ENCODE measurements at places on chromosomes 12 and 14.
A peak's percentile ranks its signal among the peaks of the same experiment; 100 is the strongest.

GRCh38 chr12:22658214-22658613, 33.2 kb downstream of the ETNK1 start:
- DNase-seq = no peak

DNA sequence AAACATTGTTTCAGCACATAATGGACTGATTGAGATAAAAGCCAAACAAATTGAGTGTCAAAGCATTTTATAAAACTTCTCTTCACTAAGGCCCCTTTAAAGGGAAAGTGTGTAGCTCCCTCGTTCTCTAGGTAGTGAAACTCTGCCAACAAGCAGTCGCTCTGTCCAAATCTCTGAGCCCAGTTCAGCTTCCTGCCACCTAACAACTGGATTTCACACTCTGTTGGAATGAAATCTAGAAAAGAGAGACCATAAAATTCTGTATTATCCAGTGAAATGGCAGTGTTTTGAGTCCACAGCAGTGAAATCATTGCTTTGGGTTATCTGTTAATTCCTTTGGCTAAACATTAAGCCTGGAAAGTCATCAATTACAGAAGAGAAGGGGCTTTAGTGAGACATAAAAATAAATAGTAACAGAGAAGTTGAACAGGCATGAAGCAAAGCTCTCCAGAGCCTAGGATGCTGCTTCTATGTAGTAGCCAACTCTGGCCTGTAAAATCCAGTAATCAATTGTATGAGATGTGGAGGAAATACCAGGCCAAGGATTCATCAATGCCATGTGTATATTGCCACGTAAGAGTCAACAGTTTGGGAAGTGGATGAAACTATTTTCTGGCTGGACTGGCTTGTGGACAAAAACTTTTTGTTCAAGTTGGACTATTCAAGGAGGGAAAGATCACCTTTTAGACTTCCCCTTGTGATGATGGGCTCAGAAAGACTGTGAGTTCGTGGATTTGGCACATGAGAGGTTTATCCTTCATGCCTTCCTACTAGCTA, 122.5 kb downstream of the WIF1 start:
- no peak for DNase-seq

- DNase-seq = no peak
These were observed 45.6 kb downstream of the EFCAB11 start for GRCh38 chr14:89908712-89909450.

DNA sequence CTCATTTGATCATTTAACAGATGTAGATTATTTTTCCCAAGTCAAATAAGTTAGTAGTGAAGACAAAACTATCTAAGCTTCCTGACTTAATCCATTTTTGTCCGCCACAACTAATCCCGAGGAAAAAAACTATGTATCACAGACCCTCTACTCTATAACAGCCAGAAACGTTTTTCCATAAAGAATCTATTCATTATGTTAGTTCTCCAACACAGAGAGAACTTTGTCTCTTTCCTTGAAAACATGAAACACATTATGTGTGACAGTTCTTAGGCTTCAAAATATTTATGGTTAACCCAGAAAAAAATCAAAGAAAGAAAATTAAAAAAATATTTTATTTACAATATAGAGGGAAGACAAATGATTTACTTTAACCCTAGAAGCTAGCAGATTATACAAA, 100.1 kb downstream of the PLEKHG7 start:
- no peak for DNase-seq

GRCh38 chr12:59268295-59268809, 327.5 kb upstream of the SLC16A7 start:
- DNase-seq = no peak

DNA sequence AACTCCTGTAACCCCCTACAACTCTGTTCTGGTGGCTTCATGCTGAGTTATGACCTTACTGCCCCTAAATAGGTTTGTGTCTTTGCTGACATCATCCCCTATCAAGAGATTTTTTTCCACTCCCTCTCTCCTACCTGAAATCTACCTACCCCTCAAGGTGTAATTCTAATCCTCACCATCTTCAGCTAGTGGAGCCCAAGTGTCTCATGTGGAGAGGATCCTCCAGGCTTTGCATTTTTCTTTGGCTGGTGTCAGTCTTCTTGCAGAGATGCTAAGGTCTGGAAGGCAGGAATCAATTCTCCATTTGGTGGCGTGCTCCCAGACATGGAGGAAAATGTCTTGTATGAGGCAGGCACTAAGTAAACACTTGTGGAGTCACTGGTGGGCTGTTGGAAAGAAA, 74.8 kb upstream of the PRMT8 start:
- no peak for DNase-seq

- no peak for DNase-seq
These were observed 337 bp downstream of the ZC2HC1C start for GRCh38 chr14:75069811-75070145.

- DNase-seq = no peak
These were observed 74.7 kb downstream of the TMTC1 start for GRCh38 chr12:29709054-29709453.

- DNase-seq = no peak
These were observed 259.2 kb upstream of the NOVA1 start for GRCh38 chr14:26856876-26857518.

- no peak for DNase-seq
These were observed 7.2 kb downstream of the MGP start for GRCh38 chr12:14878488-14878887.

DNA sequence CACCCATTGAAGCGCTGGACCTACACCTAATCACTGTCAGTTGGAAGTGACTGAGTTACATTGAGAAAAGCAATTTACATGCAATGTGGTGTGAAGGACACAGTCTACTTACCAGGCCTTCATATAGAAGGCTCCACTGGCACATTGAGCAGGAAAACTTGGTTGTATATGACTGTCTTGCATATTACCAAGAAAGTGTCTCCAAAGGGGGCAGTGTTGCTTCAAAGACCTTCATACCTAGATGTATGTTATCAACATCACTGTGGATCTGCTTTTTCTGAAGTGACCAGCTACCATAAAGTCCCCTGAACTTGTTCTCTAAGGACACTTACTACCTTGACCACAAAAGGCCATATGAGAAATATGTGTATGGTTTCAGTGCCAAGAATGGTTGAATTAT, 64.1 kb downstream of the NELL2 start:
- no peak for DNase-seq

DNA sequence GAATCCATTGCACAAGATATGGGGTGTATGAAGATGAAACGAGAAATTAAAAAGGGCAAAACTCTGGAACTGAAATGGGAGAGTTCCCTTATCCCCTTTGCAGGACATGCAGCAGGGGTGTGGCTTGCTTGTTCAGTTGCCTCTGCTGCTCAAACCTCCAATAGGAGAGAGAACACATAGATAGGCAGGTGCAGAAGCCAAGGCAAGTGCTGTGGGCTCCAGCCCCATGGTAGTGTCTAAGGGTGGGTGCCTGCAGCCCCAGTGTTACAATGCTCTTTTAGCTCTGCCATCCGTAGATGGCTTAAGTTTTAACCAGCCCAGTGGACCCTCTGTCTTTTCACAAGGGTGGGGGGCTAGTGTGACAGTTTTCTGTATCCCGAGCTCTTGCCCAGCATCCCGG, 69.7 kb downstream of the CMAS start:
- peak; percentile 30 for DNase-seq

DNA sequence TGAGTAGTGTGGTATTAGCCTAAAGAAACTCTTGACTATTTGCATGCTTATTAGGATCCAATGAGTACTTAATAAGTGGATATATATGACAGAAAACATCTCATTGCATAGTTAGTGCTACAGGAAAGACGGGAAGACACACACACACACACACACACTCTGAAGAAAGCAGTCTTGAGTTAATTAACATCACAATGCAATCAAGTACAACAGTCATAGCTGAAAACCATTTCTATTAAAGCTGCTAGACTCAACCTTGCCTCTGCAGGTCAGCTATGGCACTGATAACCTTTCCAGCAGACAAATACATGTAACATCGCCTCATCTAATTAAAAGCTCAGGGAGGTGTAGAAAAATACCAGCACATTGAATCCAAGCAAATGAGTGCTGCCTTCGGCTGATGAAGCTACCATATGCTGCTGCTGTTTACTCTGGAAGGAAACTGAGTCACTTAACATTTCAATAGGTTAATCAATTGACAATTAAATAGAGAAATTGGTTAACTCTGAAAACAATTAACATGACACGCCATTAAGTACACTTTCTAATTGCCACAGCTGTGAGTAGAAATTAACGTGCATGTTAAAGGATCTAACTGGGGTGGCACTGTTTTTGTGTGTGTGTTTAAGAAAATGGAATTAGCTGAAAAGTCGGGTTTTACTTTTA, 93.2 kb upstream of the OTX2 start:
- no peak for DNase-seq

DNA sequence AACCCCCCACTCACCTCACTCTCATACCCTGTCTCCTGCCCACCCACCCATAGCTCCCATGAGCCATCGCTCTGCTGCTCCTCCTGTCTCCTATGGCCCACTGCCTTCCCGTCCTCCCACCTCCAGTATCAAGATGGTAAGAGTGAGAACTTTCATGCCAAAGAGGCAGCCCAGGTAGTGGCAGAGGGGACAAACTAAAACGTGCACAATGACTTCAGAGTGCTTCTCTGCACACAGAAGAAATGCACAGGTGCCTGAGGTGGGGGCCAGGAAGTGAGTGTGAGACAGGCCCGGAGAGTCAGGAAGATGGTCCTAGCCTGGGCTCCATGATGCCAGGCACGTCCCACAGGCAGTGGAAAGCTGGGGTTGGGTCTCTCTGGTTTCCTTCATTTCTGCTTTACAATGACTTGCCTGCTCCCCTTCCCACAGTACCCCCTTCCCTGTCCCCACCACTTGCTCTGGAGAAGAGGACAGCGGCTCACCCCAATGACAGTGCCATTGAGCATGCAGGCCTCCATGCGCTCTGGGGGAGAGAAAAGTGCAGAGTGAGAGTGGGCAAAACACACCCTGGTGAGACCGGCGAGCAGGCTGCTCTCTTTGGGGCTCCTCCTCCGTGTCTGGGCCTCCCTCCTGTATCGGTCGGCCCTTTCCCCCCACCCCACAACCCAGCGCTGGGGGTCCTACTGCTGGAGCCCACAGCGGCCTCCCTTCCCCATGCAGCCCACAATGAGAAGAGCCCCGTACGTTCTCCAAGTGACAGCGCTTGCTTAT, 22.8 kb upstream of the ANO2 start:
- peak; percentile 26 for DNase-seq

GRCh38 chr12:53217051-53217930, 10.2 kb upstream of the ITGB7 start:
- peak; percentile 88 for DNase-seq

DNA sequence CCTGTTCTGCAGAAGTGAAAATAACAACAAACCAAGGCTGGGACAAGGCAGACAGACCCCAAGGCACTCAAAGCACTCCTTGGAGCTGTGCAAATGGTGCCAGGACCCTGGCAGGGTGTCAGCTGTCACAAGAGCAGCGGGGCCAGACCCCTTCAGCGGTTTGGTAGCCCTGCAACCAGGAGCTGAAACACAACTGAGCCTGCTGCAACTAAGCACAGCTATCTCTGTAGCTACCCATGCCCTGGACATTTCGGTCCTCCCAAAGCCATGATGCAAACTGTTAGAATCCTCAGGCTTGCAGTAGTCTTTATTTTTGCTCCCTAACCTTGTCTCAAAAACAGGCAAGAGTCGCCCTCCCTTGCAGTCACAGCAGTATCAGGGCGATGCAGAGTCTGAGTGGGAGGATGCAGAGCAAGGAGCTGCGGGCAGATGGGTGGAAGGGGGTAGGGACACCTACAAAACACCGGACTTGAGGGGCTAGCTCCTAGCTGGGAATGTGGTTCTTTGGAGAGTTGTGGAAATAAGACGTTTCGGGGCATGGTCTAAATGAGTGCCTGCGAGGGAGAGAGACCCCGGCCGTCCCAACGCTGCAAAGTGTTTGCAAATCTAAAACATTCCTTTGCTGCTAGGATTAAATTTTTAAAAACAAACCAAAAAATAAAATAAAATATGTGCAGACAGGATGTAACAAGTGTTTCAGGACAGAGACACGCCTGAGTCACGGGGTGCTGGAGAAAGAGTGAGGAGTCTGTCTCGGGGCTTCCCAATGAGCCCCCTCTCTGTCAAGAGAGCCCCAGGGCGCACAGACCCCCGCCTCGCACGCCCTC, 1.0 kb downstream of the NUAK1 start:
- no peak for DNase-seq

- peak; percentile 34 for DNase-seq
These were observed 1.3 kb downstream of the ARID4A start for GRCh38 chr14:58299401-58300330.

DNA sequence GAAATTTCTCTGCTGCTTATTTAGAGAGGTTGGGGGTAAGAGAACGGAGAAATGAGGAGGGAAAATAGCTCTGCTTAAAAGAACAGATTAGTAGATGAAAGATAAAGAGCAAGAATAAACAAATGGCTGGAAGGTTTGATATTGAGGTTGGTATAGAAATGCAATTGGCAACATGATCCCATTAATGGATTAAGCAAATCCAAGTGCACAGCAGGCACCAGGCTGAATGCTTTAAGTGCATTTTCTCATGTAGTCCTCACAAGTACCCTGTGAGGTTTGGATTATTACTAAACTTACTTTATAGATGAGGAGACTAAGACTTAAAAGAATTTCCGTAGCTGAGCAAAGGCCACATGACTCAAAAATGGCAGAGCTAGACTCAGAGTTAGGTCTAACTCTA, 76.9 kb upstream of the ATF1 start:
- DNase-seq = no peak

DNA sequence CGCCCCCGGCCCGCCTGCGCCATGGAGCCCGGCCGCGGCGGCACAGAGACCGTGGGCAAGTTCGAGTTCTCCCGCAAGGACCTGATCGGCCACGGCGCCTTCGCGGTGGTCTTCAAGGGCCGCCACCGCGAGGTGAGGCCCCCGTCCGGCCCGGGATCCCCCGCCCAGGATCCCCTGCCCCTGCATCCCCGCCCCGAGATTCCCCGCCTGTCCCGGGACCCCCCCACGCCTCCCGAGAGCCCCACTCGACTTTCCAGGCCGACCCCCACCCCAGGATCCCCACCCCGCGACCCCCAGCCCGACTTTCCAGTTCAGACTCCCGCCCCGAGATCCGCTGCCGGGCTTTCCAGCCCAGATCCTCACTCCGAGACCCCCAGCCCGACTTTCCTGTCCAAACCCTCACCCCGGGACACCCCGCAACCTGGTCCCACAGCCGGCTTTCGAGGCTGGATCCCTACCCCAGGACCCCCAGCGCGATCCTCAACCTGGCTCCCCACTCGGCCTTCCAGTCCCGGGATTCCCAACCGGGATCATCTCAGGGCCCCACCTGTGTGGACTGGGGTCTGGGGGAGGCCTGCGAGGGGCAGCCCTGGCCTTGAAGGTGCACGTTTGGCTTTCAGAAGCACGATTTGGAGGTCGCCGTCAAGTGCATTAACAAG, 688 bp downstream of the ULK1 start:
- peak; percentile 43 for DNase-seq

DNA sequence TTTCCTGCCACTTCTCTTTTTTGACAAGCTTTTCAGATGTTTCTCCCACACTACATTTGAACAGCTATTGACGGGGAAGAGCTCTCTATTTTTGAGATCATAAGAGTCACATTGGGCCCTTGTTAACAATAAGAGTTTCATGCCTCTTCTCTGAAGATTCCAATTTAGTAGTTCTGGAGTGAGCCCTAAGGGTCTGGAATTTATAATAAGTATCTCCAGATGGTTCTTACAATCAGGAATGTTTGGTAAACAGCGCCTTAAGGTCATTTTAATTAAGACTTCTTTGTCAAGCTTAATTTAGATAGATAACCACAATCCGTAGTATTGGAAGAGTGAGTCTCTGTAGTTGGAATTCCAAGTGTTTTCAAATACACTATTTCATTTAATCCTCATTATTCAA, 60.6 kb upstream of the HECTD1 start:
- DNase-seq = no peak
